Fibroblast of skin of left quadriceps (primary cell): ENCODE measurements at places on chromosomes 12 and 14.
A peak's percentile ranks its signal among the peaks of the same experiment; 100 is the strongest.

GRCh38 chr12:3727877-3728632 is 24.9 kb downstream of the CRACR2A start:
- peak; percentile 70 for DNase-seq

DNA sequence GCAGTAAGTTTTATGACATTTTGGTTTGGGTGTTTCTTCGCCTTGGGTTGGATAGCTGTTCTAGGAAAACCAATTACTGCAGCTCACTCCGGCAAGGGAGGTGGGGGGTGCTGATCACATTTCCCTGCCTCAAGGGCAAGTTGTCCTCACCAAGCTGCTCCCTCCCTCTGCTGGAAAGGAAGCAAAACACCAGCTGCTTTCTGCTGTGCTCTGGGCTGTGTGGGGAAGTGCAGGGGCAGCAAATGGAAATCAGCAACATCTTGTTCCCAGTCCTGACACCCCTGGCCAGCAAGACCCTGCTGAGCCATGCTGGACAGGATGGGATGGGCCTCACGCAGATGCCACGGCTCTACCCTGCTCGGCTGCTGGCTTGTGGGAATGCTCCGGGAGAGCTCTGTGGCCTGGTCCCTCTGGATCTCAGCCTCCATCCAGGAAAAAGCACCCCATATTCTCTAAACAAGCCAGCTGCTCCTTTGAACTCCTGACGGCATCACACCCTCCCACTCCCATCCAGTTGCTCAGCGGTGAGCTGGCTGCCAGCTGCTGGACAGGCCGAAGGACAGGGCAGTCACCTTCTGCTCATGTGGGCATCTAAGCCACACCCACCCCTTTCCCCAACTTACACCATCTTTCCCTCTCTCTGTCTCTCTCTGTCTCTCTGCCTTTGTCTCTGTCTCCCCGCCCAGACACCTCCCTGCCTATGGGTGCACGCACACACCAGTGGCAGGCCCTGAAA is 52.4 kb upstream of the EIF5 start:
- peak; percentile 8 for DNase-seq

- peak; percentile 90 for DNase-seq
Measured at GRCh38 chr14:24965934-24966578, 83.9 kb downstream of the STXBP6 start.

GRCh38 chr14:104249089-104249488 is 110.7 kb downstream of the KIF26A start:
- no peak for DNase-seq
